ENCODE measurements at places on chromosomes 13 and 19.

DNA sequence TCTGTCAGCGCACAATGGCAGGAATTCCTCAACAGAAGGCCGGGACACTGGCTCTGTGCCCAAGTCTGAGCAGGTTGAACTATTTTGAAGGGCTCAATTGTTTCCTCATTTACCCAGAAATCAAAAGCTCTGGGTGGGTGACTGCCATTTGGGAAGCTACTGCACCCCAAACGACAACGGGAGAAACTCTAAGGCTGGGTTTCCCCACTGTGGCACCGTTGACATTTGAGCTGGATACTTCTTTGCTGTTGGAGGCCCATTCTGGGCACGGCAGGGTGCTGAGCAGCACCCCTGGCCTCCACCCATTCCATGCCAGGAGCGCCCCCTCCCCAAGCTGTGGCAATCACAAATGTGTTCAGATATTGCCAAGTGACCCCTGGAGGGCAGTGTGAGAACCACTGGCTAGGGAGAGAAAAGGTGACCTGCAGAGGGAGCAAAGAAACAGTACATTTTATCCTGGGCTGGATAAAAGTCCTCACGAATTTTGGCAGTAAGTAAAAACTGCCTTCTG is 62.5 kb downstream of the RFX2 start:
- DNase-seq: no peak

GRCh38 chr19:16877581-16877980 is 11.2 kb upstream of the F2RL3 start:
- no peak for DNase-seq

DNA sequence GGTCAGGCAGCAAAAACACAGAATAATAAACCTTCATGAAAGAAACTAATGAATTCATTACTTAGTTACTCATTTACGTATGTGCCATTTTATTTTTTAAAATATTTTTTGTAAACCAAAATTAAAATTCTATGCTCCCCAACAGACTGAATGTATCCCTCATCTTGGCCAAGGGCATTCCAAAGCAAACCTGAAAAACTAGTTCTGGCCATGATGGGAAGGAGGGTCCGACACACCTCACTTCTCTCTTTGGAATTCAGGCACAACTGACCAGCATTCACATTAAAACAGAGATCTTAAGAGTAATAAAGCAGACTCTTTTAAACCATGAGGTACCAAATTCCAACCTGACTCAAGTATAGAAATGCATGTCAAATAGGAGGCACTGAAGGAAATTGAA is 1576.9 kb upstream of the SPRY2 start:
- DNase-seq: no peak

- no peak for DNase-seq
Measured at GRCh38 chr13:108006619-108007018, 208.7 kb downstream of the LIG4 start.

- no peak for DNase-seq
Measured at GRCh38 chr13:90680826-90681225, 666.7 kb upstream of the MIR17HG start.

DNA sequence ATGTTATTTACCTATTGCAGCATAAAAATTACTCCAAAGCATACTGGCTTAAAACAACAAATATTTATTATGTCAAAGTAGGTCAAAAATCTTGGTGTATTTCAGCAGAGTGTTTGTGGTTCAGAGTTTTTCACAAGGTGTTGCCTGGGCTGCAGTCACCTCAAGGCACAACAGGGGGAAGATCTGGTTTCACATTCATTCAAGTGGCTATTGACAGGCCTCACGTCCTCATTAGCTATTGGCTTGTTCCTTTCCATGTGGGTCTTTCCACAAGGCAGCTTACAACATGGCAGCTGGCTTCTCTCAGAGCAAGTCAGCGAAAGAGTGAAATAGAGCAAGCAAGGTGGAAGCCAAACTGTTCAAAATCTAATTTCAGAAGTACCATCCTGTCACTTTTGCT is 602.9 kb downstream of the OLFM4 start:
- no peak for DNase-seq

DNA sequence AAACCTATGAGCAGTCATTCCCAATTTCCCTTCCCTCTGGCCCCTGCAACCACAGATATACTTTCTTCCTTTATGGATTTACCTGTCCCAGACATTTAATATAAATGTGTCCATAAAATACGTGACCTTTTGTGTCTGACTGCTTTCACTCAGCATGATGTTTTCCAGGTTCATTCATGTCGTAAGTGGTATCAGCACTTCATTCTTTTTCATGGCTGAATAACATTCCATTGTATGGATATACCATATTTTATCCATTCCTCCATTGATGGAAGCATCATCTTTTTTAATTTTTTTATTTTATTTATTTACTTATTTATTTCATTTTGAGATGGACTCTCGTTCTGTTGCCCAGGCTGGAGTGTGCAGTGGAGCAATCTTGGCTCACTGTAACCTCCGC is 8.0 kb upstream of the PPP6R1 start:
- no peak for DNase-seq

GRCh38 chr13:51793570-51794271 is 10.2 kb downstream of the DHRS12 start:
- DNase-seq: no peak

- no peak for DNase-seq
Measured at GRCh38 chr13:41654796-41655195, 197.4 kb downstream of the RGCC start.

DNA sequence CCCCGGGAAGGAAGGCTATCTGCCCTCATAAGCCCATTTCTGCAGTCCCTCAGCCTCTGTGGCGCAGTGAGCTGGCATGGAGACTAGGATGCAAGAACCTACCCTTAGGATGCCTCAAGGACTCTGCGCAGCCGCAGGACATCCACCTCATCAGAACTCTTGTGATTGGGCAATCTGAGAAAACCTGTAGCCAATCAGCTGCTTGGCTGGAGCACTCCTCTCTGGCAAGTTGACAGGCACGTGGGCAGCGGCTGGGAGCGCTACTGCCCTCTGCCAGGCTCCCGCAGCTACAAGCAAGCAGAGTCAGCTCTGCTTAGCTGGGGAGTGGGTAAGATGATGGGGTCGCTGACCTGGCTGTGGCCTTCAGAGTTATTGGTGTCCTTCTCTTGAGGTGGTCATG is 1.5 kb upstream of the ECSIT start:
- DNase-seq: peak; percentile 48

- DNase-seq: no peak
Measured at GRCh38 chr13:64333888-64334287, 2896.2 kb downstream of the PCDH9 start.

GRCh38 chr13:52405767-52406494 is at the start of gene THSD1:
THSD1 (minus strand) TSS chr13:52406172; CDS start chr13:52402600, 3,572 bp downstream.
- DNase-seq: no peak

DNA sequence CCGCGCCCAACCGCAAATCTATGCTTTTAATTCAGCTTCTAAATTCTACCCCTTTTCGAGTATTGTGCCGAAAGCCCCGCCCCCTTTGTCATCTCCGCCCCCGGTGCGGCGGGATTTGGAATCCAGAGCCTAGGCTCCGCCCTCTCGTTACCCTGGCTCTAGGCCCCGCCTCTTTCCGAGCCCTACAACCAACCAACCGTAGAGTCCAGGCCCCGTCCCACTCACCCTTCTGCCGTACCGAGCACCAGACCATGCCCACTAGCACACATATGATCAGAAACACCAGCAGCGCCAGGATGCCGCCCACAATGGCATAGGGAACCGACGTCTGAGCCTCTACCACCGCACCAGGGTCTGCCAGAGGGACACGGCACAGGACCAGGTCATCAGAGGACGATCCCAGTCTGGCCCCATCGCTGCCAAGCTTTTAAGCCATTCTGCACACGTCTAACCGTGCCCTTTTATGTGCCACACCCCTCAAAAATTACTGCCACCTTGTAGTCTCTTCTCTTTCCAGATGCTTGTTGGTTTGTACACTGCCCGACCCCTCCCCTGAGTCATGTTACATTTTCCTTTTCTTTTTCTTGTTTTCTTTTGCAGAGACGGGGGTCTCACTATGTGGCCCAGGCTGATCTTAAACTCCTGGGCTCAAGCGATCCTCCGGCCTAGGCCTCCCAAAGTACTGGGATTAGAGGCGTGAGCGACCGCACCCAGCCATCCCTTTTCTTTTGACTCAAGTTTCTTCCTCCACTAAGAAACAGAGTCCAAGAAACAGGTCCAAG is 4.7 kb upstream of the ZNF428 start:
- no peak for DNase-seq

DNA sequence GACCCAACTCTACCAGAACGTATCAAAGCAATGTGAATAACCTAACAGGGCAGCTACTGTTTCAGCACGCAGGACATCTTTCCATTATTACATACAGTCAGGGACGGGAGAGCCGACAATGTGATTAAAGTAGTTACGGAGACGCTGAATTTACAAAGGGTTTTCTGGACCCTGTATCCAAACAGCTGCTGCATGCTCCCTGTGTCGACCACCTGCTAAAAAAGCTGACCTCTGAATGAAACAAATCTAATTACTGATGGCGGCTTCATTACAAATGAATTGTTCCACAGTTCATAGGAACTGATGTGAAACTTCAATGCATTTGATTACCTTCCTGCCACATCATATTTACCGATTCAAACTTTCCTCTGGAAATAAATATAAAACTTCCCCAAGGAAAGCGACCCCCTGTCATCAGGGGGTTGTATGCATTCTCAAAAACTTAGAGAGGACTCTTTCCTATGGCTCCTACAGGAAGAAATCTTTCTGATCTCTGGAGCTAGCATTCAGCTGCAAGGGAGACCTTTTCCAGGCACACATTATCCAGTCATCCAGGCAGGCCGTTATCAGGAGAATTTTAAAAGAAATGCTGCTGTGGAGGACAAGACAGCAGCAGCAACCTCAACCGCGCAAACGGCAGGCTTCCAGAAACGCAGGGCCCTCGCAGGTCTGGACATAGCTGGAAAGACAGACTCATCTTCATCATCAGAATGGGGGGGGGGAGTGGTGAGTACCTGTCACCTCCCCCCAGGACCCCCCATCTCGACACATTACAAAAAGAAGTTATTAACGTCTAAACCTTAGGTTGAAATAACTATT is 3.1 kb downstream of the EFNB2 start:
- no peak for DNase-seq

DNA sequence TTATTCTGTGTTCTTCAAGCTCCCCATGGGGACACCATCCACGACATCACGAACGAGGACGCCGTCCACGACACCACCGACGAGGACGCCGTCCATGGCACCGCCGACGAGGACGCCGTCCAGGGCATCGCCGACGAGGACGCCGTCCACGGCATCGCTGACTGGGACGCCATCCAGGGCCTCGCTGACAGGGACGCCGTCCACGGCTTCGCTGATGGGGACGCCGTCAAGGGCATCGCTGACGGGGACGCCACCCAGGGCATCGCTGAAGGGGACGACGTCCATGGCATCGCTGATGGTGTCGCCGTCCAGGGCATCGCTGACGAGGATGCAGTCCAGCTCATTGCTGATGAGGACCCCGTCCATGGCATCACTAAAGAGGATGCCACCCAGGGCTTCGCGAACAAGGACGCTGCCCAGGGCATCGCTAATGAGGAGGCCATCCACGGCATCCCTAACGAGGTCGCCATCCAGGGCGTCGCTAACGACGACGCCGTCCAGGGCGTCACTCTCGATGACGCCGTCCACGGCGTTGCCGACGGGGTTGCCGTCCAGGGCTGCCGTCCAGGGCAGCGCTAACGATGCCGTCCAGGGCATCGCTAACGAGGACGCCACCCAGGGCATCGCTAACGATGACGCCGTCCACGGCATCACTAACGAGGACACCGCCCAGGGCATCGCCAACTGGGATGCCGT is 949.2 kb downstream of the TUBA3C start:
- DNase-seq: no peak

DNA sequence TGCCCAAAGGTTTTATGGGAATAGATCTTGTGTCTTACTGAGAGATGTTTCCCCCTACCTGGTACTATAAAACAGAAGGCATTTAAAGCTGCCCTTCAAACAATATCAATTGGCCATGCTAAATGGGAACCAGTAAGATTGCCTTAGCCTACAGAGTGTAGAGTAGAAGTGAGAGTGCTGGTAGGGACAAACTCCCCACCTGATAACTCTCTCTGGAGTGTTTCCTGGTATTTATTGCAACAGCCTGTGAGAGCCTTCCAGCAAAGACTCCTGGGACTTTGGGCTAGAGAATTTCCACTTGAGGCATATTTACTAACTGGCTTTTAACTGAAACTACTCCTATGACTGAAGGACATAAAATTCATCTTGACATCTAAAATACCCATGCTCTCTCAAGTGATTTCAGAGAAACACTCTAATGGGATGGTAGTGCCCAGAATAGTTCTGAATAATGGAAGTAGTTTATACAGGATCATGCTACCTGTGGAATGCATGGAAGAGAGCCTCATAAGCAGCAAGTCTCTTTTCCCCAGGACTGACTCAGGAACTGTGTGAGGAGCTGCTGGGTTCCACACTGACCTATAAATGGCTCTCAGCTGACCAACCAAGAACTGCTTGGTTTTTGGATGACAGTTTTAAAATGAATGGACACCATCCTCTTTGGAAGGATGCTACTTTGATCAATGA is 132.7 kb upstream of the SLITRK5 start:
- DNase-seq: no peak

- peak; percentile 97 for DNase-seq
Measured at GRCh38 chr19:56507446-56508289, at the start of gene ZNF471. ZNF471 (plus strand) TSS chr19:56507855; CDS start chr19:56511572, 3,717 bp downstream.

GRCh38 chr13:111051041-111051725 is 63.9 kb upstream of the ARHGEF7 start:
- DNase-seq: no peak

GRCh38 chr19:3149526-3150505 is 14.0 kb downstream of the GNA15 start:
- DNase-seq: no peak

- DNase-seq: peak; percentile 37
Measured at GRCh38 chr13:30690282-30691188, 44.8 kb upstream of the ALOX5AP start.
